ENCODE measurements at places on chromosomes 12 and 14.

DNA sequence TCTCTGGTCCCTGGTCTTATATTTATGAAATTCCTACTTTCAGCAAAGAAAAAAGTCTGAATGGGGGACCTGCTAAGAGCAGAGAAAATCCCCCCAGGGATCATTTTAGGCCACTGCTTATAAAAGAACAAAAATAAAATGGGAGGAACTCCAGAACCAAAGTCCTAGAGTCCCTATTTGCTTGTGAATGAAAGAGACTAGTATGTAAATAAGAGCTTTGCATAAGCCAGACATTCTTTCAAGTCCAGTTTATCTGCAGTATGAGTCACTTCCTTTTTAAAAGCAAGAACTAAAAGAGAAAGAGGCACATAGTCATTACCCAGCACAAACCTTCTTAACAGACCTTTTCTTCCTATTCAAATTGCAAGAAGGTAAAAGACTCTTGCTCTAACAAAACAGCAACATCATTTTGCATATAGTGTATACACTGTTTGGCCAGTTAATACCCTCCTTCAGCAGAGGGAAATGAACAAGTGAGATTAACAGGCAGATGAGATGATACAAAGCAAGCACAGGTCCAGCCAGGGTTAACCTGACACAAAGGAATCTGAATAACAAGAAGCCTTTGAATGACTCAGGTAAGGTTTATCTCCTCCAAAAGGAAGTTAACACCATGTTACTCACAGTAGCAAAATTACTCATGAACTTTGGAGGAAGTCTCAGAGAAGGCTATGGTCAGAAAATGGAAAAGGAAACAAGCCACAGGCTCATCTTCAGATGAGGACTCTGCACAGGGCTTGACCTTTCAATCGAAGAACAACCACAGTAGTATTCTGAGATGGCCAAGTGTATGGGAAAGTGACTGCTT lies 87.3 kb downstream of the PHLDA1 start:
- DNase-seq: no peak

DNA sequence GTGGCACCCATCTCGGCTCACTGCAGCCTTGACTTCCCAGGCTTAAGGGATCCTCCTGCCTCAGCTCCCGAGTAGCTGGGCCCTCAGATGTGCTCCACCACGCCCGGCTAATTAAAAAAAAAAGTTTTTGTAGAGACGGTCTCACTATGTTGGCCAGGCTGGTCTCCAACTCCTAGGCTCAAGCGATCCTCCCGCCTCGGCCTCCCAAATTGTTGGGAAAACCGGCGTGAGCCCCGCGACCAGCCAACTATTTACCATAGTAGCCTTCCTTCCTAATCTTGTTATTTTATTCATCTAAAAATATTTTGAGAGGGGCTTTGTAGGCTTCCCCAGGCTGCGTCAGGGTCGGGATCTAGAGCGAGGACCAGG lies 25.4 kb upstream of the YY1 start:
- no peak for DNase-seq

DNA sequence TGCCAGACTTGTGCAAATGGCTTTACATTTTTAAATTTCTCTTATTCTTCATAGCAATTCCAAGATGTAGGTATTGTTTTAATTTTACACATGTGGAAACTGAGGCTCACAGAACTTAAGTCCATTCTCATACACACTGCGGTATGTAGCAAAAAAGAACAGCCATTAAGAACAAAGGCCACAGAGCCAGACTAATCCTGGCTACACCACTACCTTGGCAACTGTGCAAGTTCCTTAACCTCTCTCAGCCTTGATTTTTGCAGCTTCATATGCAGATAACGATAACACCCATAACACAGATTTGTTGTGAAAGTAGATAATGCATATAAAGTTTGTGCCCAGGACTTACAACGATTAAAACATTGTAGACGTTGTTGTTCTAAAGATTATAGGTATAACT lies 81.1 kb downstream of the ABCC9 start:
- no peak for DNase-seq

GRCh38 chr12:48690990-48691389 lies 9.0 kb upstream of the KANSL2 start:
- no peak for DNase-seq

GRCh38 chr12:77384941-77385340 lies 319.6 kb upstream of the E2F7 start:
- DNase-seq: no peak

DNA sequence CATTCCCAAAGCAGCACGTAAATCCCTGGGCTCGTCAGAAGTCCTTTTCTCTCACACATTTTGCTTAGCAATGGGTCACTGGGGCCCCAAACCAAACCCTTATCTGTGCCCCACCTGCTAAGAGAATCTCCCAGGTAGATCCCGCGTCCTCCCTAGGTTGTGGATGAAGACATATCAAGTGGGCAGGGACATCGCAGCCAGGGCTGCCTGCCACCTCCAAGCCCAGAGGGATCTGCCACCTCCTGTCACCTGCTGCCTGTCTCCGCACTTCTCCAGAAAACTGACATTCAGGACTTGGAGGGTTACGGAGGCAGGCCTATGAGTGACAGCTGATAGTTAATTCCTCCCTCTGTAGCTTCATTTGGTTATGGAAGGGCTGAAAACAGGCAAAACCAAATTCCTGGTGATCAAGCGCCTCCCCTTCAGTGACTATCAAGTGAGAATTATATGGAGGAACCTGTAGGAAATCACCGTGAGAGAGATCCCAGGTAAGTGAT lies 19.5 kb downstream of the BCL11B start:
- DNase-seq: no peak

DNA sequence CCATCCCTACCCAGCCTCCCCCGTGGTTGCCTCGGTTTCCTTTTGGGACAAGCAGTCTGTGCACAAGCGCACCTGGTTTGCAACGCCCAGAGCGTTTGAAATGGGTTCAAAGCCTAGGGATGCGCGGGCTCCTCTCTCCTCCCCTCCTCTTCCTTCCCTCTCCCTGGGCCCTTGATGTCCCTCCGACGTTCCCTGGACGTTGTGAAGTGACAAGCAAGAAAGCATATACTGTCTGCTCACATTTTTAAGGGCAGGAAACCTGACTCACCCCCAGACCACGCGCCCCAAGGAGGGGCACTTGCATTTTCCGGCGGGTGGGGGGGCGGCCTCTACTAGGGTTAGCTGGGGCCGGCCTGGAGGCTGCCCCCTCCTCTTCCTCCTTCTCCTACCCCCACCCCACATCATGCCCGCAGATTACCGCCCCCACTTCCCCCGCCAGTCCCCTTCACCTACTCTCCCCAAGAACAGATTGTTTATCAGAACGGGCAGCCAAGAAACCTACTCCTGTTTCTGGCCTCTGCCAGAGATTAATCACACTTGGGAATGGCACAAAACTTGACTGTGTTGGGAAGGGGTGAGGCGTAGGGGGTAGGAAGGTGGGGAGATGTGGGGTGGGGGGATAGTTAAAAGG lies 9.5 kb upstream of the IRF2BPL start:
- no peak for DNase-seq

DNA sequence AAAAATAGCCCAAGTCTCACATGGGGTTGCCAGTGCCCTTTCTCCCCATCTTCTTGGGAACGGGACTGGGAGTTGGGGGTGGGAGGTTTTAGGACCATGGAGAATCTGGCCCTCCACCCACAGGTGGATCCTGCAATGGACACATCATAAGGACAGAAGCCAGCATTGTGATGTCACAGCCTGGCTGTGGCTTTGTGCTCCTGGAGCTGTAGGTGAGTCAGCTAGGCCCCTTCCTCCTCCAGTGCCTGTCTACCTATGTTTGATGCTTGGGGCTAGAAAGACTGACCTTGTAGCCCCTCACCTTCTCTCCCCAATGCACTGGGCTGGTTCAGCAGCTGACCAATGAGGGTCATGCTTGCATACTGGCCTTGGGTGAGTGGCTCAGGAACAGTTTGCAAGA lies at the start of gene CCDC197:
TSS of gene CCDC197 (plus strand) at position 220 of the 400 bp plus-strand sequence. CDS start 831 bp downstream, outside the sequence.
- DNase-seq: no peak

DNA sequence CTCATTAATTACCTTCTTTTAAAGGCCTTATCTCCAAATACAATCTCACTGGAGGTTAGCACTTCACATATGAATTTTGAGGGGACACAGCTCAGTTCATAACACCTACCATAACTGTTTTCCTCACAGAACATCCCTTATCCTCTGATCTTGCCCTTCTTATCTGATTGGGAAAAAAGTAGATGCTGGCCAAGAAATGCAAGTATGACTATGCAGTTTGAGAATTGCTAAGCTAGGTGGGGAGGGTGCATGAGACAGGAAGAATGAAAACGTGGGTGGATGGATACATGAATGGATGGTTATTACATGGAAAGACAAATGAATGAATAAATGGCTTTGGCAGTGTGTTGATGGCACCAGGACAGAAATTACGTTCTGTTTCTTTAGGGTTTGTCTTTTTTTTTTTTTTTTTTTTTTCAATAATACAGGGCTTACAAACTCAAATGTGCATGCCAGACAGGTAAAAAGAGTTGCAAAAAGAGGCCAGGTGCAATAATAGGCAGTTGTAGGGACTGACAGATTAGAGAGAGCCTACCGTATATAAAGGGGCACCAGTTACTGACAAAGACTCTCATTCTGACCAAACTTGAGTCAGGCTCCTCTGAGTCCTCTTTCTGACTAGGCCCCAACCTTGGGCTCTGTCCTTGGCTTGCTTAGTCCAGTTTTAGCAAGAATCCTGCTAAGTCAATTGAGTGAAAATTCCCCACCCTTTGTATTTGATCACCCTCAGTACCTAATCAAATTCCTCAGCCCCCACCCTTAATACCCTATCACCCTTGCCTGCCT lies 304.9 kb downstream of the ZFP36L1 start:
- DNase-seq: no peak

- no peak for DNase-seq
These were observed 81.4 kb downstream of the BBS10 start for GRCh38 chr12:76266797-76267196.

GRCh38 chr12:6620137-6620884 lies 13.1 kb upstream of the CHD4 start:
- no peak for DNase-seq

All from midbrain (tissue), 1 donor.